ENCODE measurements at places on chromosomes 12 and 14.

- no peak for DNase-seq
Observed at GRCh38 chr14:30252783-30253674, 305.9 kb upstream of the G2E3 start.

DNA sequence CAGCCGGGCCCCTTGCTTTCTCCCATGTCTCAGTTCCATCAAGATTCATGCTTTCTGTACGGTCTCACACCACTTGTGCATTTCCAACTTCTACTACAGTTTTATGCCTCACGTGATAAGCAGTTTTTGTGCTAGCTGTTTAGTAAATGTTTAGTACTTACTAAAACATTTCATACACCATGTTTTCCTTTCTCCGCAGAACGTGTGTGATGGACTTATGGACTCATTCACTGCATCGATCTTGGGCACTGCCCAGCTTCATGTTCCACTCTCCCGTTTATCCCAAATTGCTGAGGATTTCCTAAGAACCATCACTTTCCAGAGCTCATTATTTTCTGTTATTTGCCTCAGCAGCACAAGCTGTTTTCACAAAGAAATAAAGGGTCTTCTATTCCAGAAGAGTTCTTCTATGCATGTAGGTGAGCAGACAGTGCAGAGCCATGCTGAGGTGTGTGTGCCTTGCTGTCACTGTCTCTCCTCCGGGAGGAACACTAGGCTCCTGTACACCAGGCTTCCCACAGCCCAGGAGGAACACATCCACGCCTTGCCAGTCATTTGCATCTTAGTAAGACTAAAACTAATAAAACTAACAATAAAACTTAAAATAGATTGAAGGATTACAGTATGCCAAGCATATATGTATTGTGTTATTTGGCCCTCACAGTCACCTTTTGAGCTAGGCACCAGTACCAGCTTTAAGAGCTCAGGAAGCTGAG lies 90.3 kb upstream of the EEA1 start:
- DNase-seq: no peak

DNA sequence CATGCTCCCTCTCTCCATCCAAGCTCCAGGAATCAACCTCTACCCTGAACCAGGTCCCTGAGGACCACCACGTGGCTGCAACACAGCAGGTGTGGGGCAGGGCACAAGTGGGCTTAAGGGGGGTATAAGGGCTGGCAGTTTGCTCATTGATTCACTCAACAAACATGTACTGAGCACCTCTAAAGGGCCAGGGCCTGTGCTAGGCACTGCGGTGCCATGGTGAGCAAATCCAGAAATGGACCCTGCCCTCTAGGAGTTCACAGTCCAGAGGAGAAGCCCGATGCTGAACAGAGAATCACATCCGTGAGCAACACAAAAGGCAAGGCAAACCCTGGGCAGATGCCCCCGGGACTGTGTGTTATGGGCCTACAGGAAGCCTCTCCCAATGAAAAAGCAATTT lies 6.5 kb upstream of the AQP2 start:
- no peak for DNase-seq

DNA sequence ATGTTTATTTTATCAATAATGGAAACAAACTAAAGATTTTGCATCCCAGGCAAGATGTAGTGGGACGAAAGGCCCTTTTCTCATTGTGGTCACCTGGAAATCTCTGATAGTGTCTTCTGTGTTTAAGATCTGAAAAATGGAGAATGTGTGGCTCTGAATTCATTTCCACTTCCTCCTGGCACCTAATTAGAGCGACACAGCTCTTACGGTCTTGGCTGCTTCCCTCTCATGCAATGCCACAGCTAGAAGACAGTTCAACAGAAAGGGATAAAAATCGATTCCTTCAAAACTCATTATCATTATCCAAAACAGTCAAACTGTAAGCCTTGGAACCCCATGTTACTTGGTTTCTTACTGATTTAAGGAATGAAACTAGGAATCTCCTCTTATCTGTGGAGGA lies 9.3 kb downstream of the ST8SIA1 start:
- no peak for DNase-seq

- no peak for DNase-seq
Observed at GRCh38 chr14:33508126-33509062, 442.5 kb downstream of the EGLN3 start.

DNA sequence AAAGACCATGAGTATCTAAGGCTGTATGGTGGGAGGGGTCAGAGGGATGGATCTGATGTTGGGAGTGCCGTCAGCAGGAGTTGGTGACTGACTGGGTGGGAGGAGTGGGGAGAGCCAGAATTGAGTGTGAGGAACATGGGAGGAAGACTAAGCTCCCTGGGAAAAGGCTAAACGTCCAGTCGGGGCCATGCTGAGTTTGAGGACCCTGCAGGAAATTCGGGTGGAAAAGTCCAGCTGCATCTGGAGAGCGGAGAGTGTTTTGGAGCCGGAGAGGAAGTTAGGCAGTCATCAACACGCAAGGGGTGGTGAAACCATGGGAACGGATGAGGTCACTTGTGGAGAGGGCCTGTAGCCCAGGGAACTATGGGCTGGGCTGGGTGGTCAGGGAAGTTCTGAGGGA lies 60.9 kb downstream of the ELK3 start:
- no peak for DNase-seq

DNA sequence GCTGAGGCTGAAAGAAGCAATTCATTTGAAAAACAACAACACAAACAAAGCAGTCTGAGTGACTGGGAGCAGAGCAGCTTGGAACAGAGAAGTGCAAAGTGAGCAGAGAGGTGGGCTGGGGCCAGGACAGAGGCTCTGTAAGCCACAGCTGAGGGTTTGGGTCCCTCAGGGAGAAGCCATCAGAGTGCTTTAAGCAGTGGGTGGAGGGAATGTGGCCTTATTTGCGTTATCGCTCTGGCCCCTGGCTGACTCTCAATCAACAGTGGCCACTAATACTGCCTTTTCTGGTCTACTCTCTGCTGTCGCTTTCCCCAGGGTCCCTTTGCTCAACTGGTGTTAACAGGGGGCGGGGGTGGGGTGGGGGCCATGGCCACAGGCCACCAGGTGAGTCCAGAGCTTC lies 44.2 kb downstream of the IRF2BPL start:
- no peak for DNase-seq

DNA sequence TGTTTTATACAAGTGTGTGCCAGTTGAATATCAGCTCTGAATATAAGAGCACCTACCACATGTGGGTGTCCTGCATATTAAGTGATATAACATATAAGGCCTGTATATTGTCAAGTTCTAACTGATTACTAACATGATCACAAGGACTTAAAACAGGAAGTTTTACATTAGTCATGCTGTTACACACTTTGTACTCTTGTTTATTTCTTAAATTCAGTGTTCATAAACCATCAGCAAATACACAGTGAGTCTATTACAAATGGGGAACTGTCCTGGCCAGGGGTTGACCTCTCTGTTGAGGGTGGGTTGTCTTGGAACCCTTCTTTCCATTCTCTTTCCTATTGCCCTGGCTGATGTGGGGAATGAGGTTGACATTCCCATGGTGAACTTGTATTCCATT lies 19.1 kb downstream of the HELB start:
- no peak for DNase-seq

- no peak for DNase-seq
Observed at GRCh38 chr12:102602521-102602920, 122.2 kb upstream of the IGF1 start.

GRCh38 chr12:64320611-64321010 lies 69.9 kb downstream of the C12orf56 start:
- no peak for DNase-seq

DNA sequence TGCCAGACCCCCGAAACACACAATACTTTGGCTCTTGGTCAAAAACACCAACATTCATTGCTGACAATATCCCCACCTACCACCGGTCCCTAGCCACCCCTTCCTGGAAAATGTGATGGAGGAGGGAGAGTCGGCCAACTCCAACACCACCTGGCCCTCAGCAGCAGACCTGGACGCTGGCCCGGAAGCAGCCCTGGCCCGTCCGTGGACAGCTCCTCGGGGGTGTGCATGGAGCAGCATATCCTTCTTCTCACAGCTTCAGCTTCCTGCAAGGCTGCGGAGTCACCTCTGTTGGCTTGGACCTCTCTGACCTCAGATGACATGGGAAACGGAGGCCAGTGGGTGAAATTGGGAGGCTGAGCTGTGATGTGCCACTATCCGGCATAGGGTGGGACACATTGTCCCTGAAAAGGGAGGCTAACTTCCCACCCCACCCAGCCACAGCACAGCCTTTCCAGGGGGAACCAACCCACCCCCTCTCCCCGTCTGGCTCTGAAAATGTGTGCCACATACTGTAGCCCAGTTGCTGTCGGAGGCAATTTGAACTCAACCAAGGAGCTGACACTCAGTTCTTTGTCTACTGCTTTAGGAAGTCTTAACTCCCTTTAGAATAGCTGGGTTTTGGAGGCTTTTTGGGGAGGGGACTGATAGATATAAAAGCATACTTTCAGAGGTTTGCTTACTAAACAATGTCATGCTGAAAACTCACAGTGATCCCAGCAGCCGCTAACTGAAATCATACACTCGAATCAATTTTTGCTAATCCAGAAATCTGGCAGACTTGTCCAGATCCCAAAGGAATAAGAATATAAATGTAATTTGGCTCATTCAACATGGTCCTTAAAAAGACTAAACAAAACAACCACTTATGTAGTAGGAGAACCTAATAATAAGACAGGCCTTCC lies 43.1 kb upstream of the LTA4H start:
- DNase-seq: no peak

DNA sequence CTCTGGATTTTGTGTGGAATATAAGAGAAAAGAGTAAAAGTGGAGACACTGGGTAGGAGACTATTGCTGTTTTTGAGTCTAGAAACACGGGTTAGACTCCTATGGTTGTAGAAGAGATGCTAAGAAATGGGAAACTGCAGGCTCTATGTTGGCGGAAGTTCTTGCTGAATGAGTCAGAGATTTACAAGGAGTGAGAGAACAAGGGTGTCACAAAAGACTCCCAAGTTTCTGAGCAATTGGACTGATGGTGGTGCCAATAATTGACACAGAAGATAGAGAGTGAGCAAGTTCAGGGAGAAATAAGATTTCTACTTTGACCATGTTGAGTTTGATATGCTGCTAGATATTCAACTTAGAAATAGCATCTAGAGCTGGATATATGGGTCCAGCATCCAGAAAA lies 2.6 kb upstream of the PRKD1 start:
- DNase-seq: no peak

DNA sequence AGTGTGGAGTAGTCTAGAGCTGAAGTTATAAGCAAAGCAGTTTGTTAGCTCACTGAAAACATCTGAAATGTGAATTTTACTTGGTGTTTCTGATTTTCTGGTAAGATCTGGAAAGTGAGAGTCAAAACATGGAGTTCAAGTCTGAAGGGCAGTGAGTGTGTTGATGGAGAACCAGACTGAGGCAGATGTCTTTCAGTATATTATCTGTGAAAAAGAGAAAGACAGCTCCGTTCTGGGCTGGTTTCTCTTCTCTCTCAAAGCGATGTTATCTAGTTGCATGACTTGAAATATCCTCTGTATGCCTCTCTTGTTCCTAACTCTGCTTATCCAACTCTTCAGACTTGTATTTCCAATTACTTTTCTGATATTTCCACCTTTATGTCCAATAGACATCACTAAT lies 381.9 kb upstream of the RGS6 start:
- no peak for DNase-seq

Data from stimulated activated CD8-positive, alpha-beta memory T cell treated with anti-CD3 and anti-CD28 coated beads, Interleukin-4, amount 100 ng/mL, for 1 hour (primary cell).